ENCODE measurements at places on chromosomes 5 and 9.

DNA sequence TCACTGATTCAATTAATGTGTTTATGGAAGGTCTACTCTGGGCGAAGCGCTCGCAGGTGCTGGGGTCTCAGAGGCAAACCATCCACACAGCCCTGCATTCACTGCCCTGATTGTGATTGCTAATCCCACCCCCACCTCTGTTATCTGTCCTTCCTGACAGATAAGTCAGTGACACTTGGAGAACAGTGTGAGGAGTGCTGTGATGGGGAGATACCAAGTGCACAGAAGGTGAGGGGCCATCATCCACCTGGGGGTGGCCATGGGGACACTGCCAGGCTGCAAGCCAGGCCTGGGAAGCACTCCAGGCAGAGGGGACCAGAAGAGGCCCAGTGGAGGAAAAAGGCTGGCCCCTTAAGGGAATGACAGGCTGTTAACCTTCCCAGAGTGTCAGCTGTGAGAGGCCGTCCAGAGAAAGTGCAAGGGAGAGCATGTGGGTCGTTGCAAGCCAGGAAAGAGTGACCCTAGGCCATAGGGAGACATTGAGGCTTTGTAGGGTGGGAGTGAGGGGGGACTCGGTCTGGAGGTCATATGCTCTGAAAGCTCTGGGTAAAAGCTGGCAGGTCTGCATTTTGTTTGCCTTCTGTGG, 18.0 kb downstream of the IL9 start:
- DNase-seq = no peak

- DNase-seq = no peak
Measured at GRCh38 chr9:127825319-127826051, 22.8 kb downstream of the FPGS start.

- no peak for DNase-seq
Measured at GRCh38 chr9:27391040-27391895, 94.3 kb upstream of the EQTN start.

- no peak for DNase-seq
Measured at GRCh38 chr5:33792559-33792958, 99.2 kb downstream of the ADAMTS12 start.

GRCh38 chr5:81779916-81780266, 29.0 kb upstream of the SSBP2 start:
- no peak for DNase-seq

DNA sequence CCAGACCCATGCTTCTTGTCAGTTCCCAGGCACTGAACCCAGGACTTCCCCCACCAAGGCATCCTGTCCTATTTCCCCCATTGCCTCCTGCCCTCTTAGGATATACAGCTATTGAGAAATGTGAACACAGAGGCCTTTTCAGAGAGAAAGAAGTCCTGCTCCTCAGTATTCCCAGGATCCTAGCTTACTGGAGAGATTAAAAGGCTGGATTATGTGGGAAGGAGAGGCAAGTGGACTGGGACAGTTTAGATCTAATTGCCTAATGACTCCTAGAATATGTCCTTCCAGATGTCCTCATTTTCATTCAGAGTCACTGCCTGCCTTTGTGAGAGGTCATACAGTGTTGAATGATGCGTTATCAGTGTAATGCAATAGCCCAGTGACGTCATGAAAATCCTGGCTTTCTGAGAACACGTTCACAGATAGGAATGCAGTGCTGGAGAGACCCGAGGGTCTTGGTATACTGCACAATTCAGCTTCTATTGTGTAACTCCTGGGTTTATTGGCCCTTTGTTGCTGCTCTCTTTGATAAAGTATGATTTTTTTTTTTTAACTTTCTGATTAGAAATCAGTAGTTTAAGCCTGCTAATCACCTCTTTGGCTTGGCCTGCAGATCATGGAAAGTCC, 26.2 kb downstream of the WWC1 start:
- no peak for DNase-seq

DNA sequence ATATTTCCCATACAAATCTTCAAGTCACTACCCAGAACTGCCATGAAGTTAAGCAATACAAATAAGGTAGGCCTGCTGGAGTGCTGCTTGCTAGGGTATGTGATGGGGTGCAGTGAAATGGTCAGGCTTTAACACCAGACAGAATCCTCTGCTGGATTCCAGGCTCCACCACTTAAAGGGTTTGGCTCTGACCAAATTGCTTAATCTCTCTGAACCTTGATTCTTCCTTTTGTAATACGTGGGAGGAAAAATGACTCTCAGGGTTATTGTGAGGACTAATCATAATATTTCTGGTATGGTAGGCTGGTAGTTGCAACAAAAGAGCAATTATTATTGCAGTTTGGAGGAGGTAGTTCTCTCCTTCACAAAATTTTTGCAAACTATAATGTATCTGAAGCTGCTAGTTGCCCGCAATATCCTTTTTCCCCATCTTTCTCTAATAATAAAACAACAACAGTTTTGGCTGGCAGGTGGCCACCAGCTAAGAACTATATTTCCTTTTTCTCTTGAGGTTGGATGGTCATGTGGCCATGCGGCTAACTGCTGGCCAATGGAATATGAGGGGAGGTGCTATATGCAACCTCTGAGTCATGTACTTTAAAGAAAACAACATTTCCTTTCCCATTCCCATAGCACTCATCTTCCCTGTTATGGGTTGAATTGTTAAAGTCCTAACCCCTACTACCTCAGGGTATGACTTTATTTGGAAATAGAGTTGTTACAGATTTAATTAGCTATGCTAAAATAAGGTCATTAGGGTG, 44.1 kb downstream of the CCL28 start:
- no peak for DNase-seq

GRCh38 chr5:158116965-158117364, 258.0 kb upstream of the CLINT1 start:
- no peak for DNase-seq

- DNase-seq = no peak
Measured at GRCh38 chr9:34572092-34572491, 17.4 kb downstream of the CNTFR start.

GRCh38 chr5:54689411-54690251, 172.1 kb downstream of the SNX18 start:
- DNase-seq = no peak

GRCh38 chr5:60494635-60495034, 205.3 kb downstream of the DEPDC1B start:
- peak; percentile 27 for DNase-seq

DNA sequence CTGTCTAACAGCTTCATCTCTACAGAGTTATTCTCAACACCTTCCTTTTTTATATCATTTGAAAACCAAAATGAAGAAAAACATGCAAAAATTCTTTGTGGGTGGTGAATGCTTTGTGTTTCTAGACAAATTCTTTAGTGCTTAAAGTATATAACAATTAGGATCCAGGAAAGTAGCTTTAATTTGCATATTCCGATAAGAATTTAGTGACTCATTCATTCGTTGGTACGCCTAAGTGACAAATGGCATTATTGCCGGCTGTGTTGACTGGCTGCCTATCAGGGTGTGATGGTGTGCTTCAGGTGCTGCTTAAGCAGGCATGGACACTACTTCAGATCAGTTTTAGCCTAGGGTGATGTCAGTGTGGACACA, 35.2 kb downstream of the LMNB1 start:
- DNase-seq = no peak
